Liver (tissue), 10 donors: ENCODE measurements at places on chromosomes 6 and 20.

- no peak for DNase-seq
Measured at GRCh38 chr6:37496951-37497885, 2.5 kb downstream of the CCDC167 start.

DNA sequence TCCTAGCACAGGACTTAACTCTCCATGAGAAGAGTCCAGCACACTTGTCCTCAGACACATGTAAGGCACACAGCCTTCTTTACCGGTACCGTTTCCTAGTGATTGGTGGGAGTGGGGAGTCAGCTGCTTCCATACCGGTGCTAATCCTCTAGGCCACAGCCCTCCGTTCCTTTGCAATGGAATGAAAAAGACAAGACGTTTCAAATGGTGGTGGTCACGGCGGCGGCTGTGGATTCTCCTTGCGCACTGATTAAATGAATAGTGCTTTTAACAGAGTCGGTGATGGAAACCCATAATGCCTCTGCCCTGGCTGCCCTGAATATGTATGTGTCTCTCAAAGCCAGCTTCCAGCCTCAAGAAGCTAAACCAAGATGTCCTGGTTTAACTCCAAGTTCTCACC, 34.8 kb upstream of the GABRR1 start:
- DNase-seq: no peak

- DNase-seq: no peak
Measured at GRCh38 chr6:155422635-155423034, 33.0 kb downstream of the NOX3 start.

- DNase-seq: no peak
Measured at GRCh38 chr6:137472641-137473137, 21.5 kb downstream of the OLIG3 start.
